ENCODE measurements at places on chromosomes 5 and 9.

DNA sequence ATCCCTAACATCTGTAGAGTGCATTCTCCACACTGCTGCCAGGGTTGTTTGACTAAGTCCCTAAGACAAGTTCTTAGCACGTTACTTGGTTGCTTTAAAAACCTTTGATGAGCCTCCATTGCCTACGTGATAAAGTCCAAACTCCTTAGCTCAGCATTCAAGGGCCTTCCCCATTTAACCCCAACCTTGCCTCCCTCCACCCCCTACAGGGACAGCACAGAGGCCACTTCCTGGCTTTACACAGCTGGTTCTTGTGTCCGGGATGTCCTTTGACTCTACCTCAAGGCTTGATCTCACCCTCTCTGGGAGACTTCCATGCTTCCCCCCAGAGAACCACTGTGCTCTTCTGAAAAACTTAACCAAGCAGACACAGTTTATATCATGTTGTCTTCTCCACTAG lies 29.4 kb downstream of the FAM240B start:
- no peak for DNase-seq

GRCh38 chr9:32339424-32339823 lies 45.0 kb upstream of the ACO1 start:
- DNase-seq = no peak

DNA sequence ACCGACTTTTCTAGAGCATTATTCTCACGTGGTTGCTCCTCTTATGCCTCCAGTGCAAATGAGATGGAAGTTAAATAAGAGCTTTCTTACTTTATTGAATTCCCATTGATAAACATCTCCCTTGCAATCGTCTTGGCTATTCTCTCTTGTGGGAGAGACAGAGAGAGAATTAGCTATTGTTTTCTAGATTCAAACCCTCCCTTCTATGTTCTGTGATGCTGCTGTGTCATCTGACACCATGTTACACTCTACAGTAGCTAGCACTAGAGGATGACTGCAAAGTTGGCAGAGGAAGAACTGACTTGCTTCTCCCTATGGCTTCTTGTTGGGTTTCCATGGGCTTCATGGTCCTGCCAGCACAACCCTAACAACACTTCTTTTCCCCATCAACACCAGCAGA lies 134.6 kb upstream of the RANBP3L start:
- DNase-seq = no peak

DNA sequence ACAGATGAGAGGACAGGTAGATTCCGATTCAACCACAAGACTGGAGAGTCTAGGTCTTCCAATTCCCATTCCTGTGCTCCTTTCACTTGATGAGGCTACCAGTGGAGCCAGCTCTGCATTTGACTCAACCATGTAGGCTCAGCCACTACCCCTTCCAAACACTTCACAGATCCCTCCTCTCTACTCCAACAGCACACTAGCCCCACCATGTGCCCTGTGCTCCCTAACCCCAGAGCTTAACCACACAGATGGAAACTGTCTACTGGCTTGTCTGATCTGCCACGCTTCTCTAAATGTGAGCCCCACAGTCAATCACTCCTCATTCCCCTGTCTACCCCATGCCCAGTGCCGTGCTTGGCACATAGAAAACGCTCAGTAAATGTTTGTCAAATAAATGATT lies 508.2 kb downstream of the CDK5RAP2 start:
- no peak for DNase-seq

- no peak for DNase-seq
Measured at GRCh38 chr9:19828576-19829109, 39.8 kb upstream of the SLC24A2 start.

- DNase-seq = no peak
Measured at GRCh38 chr5:31664566-31664965, 25.6 kb downstream of the PDZD2 start.

GRCh38 chr9:95736891-95737522 lies 138.5 kb upstream of the ERCC6L2 start:
- DNase-seq = no peak

DNA sequence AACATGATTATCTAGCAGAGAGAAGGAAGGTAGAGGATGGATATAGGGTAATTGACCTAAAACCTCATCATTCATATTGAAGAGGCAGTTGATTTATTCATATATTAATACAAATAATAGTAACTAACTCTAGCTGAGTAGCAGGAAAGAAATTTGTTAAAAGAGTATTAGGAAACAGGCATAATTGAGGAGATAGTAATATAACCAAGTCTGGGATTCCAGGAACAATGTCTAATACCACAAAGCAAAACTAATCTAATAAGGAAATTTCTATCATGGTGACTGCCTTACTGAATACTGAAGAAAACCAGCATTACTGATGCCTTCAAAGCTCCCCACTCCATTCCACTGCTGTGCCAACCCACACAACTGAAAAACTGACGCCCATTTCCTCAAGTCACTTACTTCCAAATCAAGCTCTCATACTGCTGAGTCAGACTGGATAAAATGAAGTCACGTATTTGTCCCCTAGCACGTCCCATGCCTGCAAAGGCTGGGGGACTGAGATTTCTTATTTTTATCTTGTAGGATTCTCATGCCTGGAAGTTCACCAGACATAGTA lies 153.9 kb downstream of the SMC2 start:
- no peak for DNase-seq

DNA sequence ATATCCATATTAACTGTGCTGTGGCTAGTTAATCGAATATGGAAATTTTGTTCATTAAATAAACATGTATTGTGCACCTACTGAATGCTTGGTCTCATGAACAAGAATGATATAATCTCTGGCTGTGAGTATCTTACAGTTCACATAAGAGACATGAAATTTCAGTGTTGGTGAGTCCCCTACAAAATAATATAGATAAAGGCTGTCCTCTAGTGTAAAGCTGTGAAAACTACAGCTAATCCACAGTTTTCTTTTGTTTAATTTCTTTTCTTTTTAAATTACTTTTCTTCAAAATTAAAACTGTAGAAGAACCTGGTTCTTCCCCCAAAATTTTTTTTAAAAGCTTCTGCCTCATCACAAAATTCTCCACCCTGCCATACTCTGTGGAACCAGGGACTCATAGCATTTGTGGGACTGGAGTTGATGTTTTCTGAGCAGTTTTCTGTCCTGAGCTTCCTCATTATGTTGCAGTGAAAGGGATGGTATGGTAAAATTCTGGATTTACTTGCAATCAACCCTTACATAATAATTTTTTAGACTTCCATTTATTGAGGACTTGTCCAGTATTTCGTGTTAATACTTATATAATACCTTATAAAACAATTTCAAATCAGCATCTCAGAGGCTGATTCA lies 135.0 kb downstream of the STK32A start:
- no peak for DNase-seq

DNA sequence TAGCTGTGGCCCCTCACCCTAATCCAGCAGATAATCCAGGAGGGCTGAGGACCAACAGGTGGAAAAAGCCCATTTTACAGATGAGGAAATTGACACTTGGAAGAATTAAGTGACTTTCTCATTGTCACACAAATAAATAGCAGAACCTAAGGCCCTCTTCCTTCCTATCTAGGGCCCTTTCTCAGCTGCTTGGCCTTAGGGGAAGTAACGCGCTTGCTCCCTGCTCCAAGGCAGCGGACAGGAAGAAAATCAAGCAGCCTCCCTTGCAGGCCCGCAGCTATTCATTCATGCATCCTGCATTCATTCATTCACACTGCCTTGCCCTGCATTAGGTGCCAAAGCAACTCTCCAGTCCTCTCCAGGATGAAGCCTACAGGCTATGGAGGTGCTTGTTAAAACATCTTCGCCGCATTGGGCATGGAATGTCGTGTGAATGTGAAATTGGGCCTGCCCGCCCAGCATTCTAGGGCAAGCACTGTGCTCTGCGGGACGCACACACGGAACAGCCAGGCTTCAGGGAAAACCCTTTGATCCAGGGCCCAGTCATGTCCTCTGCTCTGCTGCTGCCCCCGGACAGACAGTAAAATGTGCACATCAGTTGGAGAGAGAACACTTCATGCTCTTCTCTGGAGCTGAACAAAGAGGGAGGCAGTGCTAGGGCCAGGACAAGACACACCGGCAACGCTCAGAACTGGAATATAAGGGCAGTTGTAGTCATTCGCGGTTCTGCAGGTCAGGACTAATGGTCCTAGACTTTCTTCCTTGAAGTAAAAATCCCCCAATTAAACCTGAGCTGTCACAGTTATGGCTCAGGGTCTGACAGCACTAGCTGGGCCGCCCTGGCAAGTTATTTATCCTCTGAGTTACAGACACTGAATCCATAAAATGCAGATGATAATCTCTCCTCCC lies 166.0 kb downstream of the COL23A1 start:
- no peak for DNase-seq

GRCh38 chr9:117466111-117466510 lies 51.3 kb upstream of the ASTN2 start:
- DNase-seq = no peak

- DNase-seq = no peak
Measured at GRCh38 chr5:131993676-131994075, 17.8 kb downstream of the ACSL6 start.

GRCh38 chr5:110790673-110791072 lies 51.9 kb downstream of the SLC25A46 start:
- DNase-seq = peak; percentile 68

DNA sequence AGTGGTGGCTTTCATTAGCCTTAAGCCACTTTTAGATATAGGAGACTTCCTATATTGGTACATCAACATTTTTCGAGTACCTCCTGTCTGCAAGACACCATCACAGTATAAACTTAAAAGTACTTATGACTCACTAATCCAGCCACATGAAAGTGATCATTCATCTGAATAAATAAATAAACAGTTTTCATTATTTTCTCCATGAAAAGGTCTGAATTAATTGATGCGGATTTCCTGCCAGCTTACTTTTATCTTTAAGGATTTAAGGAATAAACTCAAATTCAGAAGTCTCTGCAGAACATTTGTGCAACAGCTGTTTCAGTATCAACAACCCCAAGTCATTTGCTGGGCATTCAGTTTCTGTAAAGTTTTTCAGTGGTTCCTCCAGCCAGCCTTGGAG lies 4.0 kb downstream of the SAP30L start:
- DNase-seq = no peak

DNA sequence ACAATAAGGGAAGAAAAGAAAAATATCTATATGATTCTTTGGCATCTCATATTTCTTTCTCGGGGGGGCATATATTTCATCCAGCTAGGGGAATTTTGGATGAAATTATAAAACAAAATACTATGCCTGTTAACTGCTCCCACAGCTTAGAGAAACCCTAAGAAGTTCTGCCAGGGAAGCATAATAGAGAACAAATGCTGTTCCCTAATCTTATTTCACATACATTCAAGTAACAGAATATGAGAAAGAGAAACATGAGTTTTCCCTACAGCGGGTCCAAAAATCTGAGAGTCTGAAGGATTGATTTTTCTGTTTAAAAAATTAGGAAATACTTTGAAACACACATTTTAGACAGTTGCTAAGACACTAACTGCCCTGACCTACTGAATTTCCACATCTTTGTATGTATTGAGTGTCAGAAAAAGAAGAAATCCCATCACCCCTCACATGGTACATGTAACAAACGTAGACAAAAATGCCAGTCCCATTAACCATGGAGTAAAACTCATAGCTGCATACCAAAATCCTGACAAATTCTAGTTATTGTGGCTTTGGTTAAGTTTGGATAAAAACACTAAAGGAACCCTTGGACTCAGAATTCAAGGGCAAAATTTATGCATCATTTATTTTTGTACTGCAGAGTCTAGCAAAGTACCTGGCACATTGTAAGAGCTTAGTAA lies 620.2 kb upstream of the DMAC1 start:
- DNase-seq = no peak

DNA sequence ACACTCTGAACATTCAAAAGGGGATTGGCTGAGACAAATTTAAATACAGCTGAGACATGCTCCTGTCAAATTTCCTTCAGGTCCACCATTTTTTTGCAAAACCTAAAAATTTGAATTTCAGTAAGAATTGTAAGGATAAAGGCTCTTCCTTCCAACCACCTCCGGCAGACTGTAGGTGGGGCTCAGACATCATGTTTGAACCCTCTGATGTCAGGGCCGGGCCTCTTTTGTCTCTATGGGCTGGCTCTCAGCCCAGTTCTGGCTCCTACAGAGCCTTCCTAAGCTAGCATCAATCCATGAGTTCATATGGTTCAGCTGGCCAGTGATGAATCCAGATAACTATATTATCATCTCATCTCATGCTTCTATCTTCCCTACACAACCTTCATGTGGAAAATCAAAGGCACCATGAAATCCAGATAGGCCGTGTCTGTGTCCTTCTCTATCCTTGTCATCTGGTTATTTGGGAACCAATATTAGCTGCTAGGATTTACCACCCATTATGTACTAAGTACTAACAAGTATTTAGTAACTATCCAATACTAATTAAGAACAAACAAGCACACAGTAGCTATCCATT lies 44.2 kb downstream of the NIPSNAP3B start:
- DNase-seq = no peak

- DNase-seq = peak; percentile 12
Measured at GRCh38 chr5:33010846-33011245, 299.7 kb downstream of the NPR3 start.

- no peak for DNase-seq
Measured at GRCh38 chr9:95830768-95831167, 44.7 kb upstream of the ERCC6L2 start.

- DNase-seq = no peak
Measured at GRCh38 chr9:73782166-73782565, 630.5 kb downstream of the ANXA1 start.

DNA sequence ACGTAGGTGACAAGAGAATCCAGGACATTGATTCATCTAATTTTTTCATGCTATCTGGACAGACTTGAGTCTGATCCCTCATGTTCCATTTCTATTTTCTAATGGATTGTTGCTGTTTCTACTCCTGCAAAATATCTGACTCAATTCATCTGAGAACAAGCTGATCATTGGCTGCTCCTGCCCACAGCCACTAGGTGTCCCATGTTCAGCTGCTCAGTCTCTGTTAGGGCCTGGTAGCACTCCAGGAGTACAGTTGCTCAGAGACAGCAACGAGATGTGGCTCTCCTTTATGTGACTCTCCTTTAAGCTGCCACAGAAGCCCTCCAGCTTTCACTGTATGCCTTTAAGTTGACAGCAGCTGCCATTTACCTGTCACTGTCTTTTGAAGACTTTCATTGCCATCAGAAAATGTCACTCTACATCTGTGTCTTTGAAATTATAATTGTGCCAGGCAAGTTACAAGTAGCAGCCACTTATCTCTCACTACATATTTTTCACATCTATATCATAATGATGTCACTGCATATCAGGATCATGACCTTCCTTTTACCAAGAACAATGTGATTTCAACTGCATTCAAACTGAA lies 1944.2 kb upstream of the NUDT12 start:
- peak; percentile 63 for DNase-seq

- DNase-seq = no peak
Measured at GRCh38 chr9:138080979-138081378, 203.4 kb downstream of the CACNA1B start.

DNA sequence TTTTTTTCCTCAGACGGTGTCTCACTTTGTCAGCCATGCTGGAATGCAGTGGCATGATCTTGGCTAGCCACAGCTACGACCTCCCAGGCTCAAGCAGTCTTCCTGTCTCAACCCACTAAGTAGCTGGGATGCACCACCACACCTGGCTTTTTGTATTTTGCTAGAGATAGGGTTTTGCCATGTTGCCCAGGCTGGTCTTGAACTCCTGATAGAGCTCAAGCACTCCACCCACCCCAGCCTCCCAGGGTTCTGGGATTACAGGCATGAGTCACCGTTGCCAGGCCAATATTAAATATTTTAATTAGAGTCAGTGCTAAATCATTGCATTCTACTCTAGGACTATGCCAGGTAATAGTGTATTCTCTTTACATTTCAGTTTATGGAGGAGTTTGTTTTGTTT lies 41.5 kb downstream of the UBE2R2 start:
- no peak for DNase-seq

Measured in brain microvascular endothelial cell (primary cell).